ENCODE measurements at places on chromosomes 11 and 22. TPM values are rescaled to one million over a fixed set of nuclear protein-coding genes. Genes with fewer than 3 reads are reported as not detected.

DNA sequence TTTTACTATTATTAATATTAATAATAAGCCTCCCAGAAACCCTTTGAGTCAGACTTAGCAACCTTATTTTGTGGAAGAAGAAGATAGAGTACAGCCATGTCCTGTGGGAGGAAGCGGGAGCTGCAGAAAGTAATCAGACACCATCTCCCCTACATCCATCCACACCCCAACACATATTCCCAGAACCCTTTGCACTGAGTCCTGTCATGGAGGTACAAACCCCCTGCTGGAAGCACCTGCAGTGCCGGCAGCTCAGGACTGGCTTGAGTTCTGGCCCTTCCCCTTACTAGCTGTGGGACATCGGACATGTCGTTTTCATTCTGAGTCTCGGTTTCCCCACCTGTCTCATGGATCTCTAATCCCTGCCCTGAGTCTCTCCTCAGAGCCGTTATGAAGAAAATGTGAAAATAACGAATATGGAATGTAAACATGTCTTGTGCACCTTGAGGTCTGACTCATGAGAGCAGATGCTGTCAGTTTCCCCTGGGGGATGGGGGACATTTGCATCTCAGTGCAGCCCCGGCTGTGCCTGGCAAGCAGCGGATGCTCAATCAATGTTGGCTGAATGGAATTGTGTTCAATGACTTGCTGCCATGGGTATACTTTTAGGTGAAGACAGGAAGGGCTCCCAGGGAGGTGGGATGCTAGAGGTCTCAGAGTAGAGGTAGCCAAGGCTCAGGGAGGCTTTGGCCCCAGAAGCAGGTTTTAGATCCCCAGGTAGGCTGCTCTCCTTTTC lies 45.4 kb downstream of the TP53I11 start:
- DNase-seq = peak; percentile 28

- DNase-seq = no peak
Observed at GRCh38 chr11:2693271-2694261, 6.2 kb downstream of the KCNQ1OT1 start.

The CREBZF gene
- total RNA-seq = 57.7 TPM

The PARVG gene
- total RNA-seq = not detected

DNA sequence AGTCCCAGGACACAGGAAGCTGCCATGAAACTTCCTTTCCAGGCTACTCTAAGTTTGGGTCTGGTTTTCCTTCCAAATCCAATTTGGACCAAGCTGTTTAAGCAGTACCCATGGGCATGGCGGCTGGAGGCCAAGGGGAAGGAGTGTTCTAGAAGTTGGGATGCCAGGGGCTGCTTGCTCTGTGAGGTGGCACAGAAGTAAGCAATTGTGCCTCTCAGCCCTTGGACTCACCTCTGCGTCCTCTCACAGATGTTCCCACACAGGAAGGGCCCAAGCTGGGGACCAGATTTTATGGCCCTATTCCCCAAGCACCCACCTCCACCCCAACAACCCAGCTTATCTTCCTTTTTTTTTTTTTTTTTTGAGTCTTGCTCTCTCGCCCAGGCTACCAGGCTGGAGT lies 3.5 kb upstream of the DGAT2 start:
- DNase-seq = no peak

- no peak for DNase-seq
Observed at GRCh38 chr11:41578421-41579051, 119.1 kb upstream of the LRRC4C start.

The OR10A2 gene
- total RNA-seq = not detected

DNA sequence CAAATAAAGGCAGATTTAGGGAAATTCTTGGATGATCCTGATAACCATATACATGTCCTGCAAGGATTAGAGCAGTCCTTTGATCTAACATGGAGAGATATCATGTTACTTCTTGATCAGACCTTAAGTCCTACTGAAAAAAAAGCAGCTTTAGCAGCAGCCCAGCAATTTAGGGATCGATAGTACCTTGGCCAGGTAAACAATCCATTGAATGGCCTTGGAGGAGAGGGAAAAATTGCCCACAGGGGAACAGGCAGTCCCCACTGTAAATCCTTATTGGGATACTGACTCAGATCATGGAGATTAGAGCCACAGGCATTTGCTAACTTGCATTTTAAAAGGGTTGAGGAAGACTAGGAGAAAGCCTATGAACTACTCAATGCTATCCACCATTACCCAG lies 47.8 kb downstream of the PRSS23 start:
- no peak for DNase-seq

DNA sequence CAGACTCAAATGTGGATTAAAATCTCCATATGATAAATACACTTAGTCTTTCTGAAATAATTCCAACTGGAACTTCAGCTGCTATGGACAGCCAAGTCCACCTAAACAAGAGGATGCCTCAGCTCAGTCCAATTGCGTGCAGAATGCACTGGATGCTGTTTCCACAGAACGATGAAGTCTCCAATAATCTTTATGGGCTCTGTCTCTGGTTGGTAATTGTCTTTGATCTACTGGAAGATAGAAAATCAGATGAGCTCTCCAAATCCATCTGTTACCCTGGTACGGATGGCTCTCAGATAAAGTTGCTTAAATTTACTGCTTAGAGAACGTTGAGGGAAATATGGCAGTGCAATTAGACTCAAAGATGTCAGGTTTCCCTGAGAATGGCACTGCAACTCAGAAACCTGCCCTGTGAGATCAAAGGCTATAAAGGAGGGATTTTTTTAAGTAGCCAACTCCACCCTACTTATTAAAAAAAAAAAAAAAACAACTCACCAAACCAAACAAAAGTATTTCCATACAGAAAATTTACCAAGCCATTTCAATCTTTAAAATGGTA lies 859 bp upstream of the BIRC3 start:
- no peak for DNase-seq

DNA sequence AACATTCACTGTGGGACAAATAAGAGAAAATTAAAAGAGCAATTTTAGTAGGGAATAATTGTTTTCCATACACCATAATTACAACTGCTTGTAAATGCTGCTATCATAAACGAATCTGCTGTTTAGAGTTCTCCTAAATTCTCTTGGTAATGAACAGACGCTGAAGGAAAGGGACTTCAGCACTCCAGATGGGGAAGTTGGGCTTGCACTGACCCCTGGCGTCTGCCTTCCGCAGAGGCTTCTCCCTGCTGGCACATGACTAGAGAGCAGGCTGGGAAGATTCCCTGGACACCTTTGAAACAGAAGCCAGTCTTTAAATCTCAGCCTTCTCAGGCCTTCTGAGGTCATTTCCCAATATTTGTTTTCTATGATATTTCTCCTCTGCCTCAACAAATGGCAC lies 84.1 kb downstream of the NXPE2 start:
- DNase-seq = peak; percentile 30

DNA sequence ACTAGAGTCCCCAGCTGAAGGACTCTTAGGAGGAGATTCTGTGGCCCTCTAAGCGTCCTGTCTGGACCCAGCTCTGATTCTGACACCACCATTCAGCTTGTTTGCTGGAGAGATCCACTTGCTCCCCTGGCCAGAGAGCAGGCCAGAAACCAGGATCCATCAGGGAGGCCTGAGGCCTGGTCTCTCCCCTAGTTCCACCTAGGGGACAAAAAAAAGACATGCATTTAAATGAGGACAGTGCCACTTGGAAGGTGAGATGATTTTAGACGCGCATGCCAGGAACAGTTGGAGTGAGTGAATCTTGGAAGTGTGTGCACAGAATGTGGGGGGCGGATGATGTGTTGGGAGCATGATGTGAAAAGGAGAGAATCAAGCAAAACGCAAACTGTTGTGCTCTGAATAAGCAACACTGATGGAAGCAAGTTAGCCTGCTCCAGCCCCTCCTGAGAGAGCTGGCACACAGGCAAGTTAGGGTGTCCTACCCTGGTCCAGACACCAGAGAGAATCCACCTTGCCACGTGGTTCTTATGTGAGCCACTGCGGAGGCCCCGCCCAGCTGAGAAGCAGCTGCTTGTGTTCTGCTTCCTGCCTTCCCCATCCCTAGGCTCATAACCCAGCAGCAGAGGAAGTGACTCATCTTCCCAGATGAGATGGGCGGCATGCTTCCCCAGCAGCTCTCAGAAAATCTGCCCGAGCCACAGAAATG lies 8.0 kb upstream of the SLCO2B1 start:
- peak; percentile 89 for DNase-seq

The GRM5 gene
- under 0.01 TPM for total RNA-seq

- no peak for DNase-seq
Observed at GRCh38 chr22:24725736-24726135, 48.8 kb downstream of the PIWIL3 start.

The KRTAP5-9 gene
- total RNA-seq = not detected

DNA sequence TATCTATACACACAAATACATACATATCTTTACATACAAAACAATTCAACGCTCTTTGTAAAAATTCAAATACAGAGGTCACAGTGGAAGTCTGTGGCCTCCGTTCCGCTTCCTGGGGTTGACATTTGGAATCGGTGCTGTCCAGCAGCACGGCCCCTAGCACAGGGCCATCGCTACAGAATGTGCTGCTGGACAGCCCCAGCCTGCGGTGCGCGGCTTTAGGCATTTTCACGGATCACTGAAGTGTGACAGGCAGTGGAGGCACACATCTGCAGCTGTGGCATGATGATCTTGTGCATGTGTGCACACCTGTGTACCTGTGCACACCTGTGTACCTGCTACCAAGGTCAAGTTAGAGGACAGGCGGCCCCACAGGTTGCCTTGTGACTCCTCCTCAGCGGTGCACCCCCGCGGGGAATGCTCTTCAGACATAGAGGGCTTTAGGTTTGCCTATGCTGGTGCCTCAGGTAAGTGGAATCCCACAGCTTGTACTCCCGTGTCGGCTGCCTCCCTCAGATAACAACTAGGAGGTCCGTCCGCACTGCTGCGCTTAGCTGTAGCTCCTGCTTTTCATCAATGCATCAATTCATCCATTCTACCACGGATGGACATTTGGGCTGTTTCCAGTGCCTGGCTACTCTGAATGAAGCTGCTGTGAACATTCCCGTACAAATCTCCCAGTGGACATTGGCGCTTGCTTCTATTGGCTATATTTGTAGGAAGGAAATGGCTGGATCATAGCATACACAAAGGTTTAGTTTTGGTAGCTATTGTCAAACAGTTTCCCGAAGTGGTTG lies 29.9 kb downstream of the GAL start:
- no peak for DNase-seq

The MS4A3 gene
- not detected for total RNA-seq

GRCh38 chr11:59088162-59088561 lies 2.1 kb downstream of the GLYATL1B start:
- no peak for DNase-seq

DNA sequence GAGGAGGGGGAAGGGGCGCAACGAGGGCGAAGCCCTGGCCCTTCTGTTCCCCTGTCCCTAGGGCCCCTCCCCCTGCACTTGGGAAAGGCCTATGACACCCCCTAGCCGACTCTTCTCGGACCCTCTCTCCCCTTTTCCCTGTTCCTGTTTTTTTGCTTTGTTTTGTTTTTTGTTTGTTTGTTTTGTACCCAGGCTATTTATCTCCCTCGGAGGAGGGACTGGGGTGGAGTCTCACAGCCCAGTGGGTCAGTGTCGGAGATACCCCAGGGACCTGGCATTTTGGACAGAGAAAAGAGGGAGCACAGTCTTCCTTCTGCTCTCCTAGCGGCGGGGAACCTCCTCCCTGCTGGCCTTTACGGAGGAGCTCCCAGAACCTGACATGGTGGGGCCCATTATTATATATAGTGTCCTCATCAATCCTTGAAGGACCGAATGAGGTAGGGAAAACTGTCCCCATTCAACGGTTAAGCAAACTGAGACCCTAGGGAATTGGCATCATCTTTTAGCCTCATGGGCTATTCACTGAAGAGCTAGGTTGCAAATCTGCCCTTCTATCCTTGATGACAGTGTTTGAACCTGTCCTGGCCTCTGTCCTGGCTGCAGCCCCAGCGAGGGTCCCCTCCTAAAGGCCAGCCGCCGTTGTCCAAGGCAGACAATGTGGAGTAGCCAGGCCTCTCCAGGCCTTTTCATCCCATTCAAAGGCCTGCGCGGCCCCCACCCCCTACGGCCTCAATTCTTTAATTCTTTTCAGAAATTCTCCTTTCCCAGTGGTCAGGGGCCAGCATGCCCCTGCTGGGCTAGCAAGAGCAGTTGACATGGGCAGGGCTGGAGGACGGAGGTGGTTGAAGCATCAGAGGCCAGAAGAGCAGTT lies 911 bp downstream of the EMID1 start:
- DNase-seq = no peak

- no peak for DNase-seq
Observed at GRCh38 chr11:34332524-34332923, 25.3 kb downstream of the ABTB2 start.

GRCh38 chr11:11602011-11602410 lies 19.8 kb downstream of the GALNT18 start:
- no peak for DNase-seq

GRCh38 chr22:35150183-35151107 lies 84.5 kb downstream of the ISX start:
- DNase-seq = peak; percentile 24

DNA sequence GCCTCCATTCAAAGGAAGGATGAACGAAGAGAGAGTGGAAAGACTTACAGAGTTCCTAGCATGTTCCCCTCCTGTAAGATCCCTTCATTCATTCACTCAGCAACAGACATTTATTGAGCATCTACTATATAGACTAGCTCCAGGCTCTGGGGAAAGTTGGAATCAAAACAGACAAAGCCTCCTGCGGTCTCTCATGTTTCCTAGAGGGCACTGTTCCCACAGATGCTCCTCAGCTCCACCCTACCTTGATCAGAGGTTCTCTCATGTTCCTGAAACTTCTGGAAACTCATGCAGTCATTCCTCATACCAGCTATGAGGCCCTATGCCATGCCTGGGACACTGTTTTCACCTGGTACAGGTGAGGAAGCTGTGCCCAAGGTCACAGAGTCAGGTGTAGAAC lies 11.1 kb downstream of the ALX4 start:
- DNase-seq = no peak

DNA sequence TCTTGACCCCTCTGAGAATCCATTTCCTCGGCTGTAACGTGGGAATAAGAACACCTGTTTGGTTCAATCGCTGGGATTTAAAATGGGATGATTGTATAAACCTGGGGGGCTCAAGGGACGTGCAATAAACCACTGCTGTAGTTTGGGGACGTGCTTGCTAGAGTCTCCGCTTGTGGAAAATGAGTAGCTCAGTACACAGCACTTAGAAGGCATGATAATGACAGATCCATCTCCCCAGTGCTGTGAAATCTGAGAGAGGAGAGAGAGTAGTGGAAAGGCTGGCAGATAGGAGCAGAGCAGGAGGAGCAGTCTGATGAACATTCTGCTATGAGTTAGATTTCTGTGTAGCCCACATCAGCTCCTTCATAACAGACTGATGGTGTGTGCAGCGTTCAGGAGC lies 256.5 kb downstream of the MN1 start:
- no peak for DNase-seq

- no peak for DNase-seq
Observed at GRCh38 chr11:102410382-102410784, 42.2 kb downstream of the TMEM123 start.

- DNase-seq = no peak
Observed at GRCh38 chr11:65847746-65848145, 10.2 kb downstream of the CFL1 start.

- no peak for DNase-seq
Observed at GRCh38 chr11:1352696-1353382, 36.9 kb upstream of the BRSK2 start.

GRCh38 chr11:12693094-12693478 lies 18.9 kb downstream of the TEAD1 start:
- DNase-seq = no peak

- DNase-seq = peak; percentile 23
Observed at GRCh38 chr22:49855251-49855911, 1.7 kb downstream of the ZBED4 start.

The GRAP2 gene
- not detected for total RNA-seq

The ESAM gene
- not detected for total RNA-seq

GRCh38 chr11:117232911-117233409 lies 489 bp downstream of the RNF214 start:
- DNase-seq = no peak

- DNase-seq = peak; percentile 74
Observed at GRCh38 chr11:117199053-117199915, at the start of gene TAGLN. TSS of gene TAGLN (plus strand) at chr11:117199370. CDS start at chr11:117203014, 3,644 bp downstream.

Measured in bronchial epithelial cell (primary cell).